Activated CD4-positive, alpha-beta T cell treated with anti-CD3 and anti-CD28 coated beads, Interleukin-2, amount 50 U/mL, for 1 hour (primary cell): ENCODE measurements at places on chromosomes 16 and 17.

GRCh38 chr17:29126268-29126930 is 53.8 kb downstream of the MYO18A start:
- no peak for DNase-seq

DNA sequence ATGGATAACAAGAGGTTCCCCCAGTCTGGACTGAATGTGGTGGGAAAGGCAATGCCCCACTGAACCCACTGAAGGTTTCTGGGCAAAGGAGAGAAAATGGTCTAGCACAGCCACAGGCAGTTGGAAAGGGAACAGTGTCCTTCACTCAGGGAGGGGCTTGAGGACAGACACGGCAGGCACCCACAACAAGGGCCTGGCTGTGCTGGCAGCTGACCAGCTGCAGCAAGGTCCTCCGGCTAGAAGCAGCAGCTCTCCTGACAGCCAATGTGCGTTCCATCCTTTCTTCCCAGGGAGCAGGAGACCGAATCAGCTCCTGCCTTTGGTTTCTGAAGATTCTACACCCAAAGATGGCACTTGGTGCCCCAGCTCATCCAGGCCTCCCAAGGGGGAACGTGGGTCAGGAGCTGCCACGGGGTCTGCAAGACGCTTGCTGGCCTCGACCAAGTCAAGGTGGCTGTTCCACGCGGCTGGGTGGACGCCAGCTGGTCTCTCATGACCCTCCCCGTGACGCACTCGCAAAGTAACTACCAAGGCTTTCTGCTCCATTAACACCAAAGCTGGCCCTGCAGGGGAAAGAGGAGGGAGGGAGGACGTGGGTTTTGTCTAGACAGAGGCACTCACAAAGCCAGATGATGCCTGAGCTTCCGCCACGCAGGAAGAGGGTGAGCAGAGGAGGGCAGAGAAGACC is 11.1 kb downstream of the ABR start:
- DNase-seq: no peak

- no peak for DNase-seq
Observed at GRCh38 chr16:28164140-28164539, 47.6 kb downstream of the XPO6 start.

GRCh38 chr17:43449470-43450248 is 34.1 kb upstream of the DHX8 start:
- no peak for DNase-seq

DNA sequence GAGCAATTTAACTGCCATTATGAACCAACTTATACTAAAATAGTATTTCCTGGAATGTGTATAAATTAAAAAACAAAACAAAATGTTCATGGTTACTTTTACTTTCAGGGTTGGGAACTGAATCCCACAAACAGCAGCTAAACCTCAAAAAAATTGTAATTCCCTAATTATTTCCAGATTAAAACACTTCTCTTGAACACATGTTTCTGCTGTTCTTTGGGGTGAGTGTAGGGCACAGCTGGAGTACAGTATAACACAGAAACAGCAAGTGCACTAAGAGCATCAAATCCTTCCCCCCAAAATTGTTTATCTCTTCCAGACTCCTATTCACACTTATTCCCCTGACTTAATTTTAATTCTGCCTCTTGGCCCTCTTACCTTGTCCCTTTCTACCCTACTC is 56.4 kb downstream of the KANSL1 start:
- DNase-seq: no peak

DNA sequence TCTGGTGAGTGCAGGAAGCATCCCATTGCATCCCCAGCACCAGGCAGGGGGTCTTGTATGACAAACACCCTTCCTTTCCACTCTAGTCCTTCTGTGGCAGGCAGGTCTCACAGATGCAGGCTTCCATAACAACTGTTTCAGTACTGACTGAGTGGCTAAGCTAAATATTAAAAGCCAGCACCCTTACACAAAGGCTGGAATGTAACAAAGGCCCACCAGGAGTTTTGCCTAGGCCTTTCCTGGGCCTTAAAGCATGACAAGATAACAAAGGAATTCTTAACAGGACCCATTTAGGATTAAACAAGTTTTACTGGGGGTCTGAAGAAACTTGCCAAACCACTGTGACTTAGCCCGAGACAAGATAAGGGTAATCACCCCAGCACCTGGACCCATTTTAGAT is 228.9 kb upstream of the RPL38 start:
- DNase-seq: no peak

DNA sequence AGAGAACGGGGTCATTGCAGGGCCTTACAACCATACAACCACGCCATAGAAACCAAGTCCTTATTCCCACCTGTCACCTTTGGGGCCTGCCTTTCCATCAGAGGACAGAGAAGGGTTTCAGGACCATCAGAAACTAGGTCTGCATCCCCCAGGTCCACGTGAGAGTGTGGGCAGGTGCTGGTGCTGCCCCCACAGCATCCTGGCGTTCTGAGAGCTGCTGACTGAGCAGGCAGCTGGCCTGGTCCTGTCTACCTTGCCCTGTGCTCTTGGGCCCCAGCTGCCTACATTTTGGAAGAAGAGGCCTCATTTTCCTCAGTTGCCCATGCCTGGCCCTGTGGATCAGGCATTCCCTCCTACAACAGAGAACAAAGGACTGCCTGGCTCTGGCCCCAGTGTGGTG is 21.6 kb downstream of the ZNF276 start:
- DNase-seq: no peak

- DNase-seq: no peak
Observed at GRCh38 chr16:85040685-85041084, 13.1 kb downstream of the KIAA0513 start.

- no peak for DNase-seq
Observed at GRCh38 chr16:49608779-49609178, 235.2 kb downstream of the C16orf78 start.

DNA sequence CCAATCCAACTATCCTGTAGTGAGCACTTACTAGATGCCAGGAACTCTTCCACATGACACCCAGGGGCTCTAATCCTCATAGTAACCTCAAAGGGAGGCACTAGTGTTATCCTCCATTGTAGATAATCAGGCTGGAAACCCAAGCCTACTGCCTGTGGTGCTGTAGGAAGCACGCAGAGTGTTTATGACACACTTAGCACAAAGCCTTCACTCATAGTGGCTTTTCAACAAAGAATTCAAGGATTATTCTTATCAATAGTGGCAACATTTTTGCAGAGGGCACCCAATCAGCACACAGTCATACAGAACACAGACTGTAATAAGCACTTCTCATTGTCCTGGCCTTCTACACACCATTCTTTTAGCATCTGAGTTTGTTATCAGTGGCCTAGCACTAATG is 18.5 kb upstream of the SOX9 start:
- no peak for DNase-seq

- DNase-seq: no peak
Observed at GRCh38 chr17:78231991-78232858, 794 bp downstream of the TMEM235 start.

DNA sequence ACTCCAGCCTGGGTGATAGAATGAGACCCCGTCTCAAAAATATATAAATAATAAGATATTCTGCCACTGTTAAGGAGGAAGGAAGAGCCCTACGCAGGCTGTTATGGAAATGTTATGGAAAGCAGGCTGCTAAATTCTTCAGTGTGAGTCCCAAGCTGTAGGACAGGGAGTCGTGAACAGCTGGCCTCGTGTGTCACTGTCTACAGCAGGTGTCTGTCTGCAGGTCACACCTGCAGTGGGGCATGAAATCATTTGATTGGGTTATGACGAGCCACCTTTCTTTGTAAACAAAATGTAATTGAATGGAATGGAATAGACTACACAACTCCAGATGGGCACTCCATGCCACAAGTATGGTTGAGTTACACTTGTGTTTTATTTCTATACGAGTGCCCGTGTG is 15.6 kb upstream of the LITAF start:
- DNase-seq: no peak

GRCh38 chr16:80846680-80847079 is 42.3 kb upstream of the CDYL2 start:
- DNase-seq: no peak

DNA sequence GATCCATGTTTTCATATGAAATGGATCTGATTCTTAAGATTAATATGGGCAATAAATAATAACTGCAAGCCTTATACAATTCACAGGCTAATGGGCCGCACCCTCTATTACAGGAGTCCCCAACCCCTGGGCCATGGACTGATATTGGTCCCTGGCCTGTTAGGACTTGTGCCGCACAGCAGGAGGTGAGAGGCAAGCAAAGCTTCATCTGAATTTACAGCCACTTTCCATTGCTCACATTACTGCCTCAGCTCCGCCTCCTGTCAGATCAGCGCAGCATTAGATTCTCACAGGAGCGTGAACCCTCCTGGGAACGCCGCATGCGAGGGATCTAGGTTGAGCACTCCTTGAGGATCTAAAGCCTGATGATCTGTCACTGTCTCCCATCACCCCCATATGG is 26.8 kb downstream of the METTL16 start:
- DNase-seq: no peak

DNA sequence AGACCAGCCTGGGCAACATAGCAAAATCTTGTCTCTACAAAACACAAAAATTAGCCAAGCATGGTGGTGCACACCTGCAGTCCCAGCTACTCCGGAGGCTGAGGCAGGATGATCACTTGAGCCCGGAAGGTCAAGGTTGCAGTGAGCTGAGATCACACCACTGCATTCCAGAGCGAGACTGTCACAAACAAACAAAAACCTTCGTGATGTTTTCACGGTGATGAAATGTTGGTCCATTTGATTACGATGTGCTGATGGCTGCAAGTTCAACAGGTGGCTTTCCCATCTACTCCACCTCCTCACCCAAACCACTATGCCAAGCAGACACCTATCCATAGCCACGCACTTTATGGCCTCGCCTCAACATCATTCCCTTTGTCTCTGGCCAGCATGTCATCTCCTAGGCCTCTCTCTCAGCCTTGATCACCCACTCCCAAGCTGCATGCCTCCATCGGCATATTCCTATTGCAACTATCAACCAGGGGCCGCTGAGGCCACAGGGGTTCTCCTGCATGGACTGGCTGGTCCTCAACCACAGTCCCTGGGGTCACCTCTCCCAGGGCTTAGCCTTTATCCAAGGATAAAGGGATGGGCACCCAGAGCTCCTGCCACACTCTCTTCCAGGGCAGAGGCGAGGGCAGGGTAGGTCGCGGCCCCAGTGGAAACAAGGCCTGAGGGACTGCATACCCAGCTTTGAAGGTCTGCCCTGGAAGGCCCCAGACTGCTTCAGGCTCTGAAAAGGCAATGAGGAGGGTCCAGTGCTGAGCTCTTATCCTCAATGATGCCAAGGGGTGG is 17.1 kb upstream of the ALOX15B start:
- no peak for DNase-seq

DNA sequence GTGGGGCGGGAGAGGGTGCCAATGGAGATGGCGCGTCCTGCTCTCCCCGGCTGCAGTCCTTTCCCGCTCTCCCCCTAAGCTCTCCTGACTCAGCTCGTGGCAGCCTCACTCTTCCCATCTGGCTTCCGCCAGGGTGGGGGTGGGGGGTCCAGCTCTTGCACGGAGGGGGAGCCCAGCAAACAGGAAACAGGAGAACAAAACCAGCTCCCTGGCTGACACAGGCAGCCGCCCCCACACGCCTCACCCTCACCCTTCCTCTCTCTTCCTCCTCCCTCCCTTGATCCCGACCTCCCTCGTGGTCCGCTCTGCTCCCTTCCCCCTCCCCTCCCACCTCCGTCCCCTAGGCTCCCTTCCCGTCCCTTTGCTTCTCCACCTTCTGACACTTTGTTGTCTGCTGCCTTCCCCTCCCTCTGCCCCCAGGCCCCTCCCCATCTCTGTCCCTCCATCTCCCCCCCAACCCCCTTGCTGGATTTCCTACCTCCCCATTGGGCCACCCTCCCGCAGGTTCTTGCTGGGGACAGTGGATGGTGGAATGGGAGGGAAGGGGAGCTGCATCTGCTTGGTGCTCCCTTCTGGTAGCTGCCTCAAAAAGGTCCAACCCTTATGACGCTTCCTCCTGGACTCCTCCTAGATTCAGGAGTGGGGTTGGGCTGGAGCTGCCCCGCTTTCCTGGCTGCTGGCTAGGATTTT is 23.7 kb downstream of the ARHGAP23 start:
- DNase-seq: no peak

- no peak for DNase-seq
Observed at GRCh38 chr17:55351226-55351625, 70.4 kb downstream of the MMD start.

GRCh38 chr16:57303021-57303909 is 18.8 kb upstream of the PLLP start:
- no peak for DNase-seq

- DNase-seq: peak; percentile 3
Observed at GRCh38 chr17:55421179-55421934, at the start of gene MMD. MMD (minus strand) TSS chr17:55421835; CDS start chr17:55421695, 140 bp downstream.

DNA sequence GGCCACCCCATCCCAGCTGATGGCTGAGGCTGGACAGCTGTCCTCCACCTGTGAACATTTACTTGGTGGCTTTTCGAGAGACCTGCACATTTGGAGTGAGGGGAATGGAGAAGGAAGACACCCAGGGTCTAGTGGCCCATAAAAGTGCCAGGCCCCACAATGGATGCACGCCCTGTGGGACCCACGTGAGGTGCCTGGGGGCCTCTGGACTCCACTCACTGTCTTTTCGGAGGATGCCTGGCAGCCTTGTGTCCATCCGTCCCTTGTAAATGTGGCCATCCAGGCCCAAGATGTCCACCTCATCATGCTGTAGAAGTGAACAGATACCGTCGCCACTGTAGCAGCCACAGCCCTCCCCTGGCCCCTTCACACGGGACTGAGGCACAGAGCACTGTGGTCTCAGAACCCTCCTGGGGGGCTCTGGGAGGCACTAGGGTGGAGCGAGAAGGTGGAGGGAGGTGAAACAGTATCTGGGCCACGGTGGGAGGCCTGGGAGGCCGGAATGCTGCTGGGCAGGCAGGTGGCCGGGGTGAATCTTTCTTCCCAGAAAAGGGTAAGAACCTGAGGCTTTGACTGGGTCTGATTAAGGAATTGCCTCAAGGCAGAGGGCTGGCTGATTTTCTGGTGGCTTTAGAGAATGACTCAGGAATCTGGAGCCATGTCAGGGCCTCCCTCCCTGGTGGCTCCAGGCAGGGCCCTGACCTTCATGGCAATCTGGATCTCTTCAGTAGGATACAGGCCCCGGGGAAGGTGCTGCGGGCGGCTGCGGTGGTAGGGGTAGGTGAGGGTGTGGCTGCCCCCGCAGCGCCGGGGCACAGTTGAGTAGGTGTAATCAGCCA is 11.5 kb downstream of the UBALD2 start:
- DNase-seq: no peak
